ENCODE measurements at places on chromosomes 4 and X. TPM values are rescaled to one million over a fixed set of nuclear protein-coding genes. Genes with fewer than 3 reads are reported as not detected.

GYPA gene
- total RNA-seq = 0.99 TPM

CXCL8 gene
- 12.1 TPM for total RNA-seq

ZNF280C gene
- 5.0 TPM for total RNA-seq

USP17L13 gene
- not detected for total RNA-seq

RBPJ gene
- total RNA-seq = 162 TPM

GPR119 gene
- total RNA-seq = not detected
